ENCODE measurements at places on chromosomes 12 and 14.

- no peak for DNase-seq
These were observed 190.2 kb downstream of the TBX5 start for GRCh38 chr12:114215746-114216145.

DNA sequence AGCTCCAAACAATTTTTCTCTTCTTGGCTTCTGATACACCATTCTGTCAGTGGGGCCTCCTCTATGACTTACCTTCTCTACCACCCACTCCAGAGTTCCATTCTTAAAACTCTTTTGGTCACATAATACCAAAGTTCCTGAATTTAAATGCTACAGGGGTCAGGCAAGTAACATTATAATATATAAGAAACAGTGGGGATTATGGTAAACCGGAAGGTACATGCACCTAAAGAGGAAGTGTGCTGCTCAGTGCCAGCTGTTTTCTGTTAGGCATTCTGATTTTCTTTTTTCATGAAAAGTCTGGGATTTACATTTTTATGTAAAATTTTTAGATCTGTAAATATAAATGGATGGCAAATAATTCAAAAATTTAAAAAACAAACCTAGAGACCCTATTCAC lies 39.9 kb downstream of the SOS2 start:
- DNase-seq: no peak

DNA sequence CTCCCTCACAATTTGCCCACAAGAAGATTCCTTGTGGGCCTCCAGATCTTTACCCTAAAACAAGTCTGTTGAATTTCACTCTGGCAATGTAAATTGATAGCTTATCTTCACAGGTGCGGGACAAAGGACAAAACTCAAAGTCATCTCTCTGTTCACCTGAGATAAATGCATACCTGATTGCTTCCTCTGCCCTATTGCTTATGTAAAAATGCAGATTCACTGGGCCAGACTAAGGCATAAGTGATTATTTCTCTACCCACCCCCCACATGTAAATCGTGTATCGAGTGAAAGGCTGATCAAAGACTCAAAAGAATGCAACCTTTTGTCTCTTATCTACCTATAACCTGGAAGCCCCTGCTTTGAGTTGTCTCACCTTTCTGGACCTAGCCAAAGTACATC lies 316.8 kb downstream of the SSPN start:
- DNase-seq: no peak

DNA sequence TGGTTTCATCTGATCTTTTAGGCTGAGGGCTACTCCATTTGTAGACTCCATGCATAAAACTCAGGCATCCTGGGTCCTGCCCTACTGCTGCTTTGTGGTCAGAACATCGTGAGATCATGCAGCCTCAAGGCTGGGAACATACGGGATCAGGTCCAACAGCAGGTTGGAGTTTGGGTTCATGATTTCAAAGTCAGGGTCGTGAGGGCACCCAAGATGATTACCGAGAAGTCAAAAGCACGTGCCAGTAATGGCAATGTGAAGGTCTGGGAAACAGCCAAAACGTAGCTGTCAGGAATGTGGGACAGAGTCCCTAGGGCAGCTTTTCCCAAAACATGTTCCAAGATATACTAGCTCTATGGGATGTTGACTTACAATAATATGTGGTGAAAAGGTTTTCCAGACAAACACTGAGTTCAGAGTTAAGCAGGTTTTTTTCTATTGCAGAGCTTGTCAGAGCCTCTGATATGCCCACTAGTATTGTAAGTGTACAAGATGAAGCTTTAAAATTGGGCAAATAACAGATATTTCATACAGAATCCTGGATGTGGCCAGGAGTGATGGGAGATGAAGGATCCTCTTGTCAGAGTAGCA lies 130.3 kb upstream of the DNM1L start:
- no peak for DNase-seq

DNA sequence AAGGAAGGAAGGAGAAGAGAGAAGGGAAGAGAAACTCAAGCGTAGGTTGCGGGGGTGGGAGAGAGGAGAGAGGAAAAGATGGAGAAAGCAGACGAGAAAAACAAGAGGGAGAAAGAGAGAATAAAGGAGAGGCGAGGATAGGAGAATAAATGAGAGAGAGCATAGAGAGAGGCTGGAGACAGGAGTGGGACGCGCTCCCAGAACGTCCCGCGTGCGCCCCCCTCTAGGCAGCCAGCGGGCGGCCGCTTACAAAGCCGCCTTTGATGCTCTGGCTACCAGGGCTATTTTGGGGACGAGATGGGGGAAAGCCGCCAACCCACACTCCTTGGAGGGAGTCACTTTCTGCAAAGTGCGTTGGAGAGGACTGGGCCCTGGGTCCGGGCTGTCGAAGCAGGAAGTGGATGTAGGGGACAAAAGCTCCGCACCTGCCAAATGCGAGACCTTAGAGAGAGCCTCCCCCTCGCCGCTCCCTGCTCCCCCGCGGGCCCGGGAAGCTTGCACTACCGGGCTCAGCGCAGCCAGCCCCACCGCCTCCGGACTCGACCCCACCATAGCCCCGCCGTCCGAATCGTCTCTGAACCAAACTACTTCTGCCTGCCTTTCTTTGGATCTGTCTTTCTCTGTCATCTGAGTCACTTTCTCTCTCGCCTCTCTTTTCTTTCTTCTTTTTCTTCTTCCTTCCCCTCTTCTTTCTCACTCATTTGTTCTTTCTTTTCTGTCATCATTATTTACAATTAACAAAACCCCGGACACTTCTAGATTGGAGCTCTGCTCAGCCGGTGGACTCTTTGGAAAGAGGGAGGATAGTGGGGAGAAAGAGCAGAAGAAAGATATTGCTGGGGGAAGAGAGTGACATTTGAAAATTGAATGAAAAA lies 8.0 kb downstream of the ASCL1 start:
- no peak for DNase-seq

- peak; percentile 73 for DNase-seq
These were observed at the start of gene ADSS1 for GRCh38 chr14:104723651-104724406. Gene ADSS1, plus strand, starts transcription at chr14:104724229. Its CDS starts 42 bp downstream, at chr14:104724271.

- DNase-seq: no peak
These were observed 14.5 kb upstream of the CERS5 start for GRCh38 chr12:50181691-50182090.

DNA sequence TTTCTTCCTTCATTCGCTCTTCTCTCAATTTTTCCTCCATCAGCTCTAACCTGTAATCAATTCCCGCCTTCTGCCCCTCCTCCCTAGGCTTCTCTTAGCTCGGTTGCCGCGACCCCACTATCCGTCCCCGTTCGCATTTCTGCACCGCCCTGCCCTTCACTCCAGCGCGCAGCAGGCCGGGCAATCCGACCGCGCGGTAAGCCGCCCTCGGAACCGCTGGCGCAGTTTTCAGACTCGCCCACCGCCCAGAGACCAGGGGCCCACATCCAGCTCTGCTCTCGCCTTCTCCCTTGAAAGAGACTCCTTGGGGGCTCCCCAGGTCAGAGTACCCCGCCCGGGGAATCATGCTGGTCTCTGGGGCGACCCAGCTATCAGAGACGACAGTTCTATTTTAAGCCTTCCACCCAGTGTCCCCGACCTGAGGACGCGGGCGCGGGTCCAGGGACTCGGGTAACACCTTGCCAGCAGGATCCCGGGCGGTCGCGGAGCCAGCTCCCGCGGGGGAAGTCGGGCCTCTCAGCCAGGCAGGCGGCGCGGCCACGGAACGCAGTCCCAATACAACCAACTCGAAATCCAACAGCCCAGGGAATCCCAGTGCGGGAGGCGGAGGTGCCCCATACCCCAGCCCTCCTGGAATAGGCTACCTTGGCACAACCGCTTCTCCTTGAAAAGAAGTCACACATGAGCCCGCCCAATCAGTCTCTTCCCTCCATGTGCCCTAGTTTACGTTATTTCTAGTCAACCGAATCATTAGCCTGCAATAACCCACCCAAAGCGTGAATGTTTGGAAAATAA lies 5.7 kb upstream of the SLC38A4 start:
- no peak for DNase-seq

All from stimulated activated effector memory CD8-positive, alpha-beta T cell treated with anti-CD3 and anti-CD28 coated beads, Interleukin-12 subunit alpha, Interleukin-12 subunit beta, amount 100 ng/mL, for 72 hours (primary cell).